NCI-H524 (cell line): ENCODE measurements at places on chromosomes 4 and X.

DNA sequence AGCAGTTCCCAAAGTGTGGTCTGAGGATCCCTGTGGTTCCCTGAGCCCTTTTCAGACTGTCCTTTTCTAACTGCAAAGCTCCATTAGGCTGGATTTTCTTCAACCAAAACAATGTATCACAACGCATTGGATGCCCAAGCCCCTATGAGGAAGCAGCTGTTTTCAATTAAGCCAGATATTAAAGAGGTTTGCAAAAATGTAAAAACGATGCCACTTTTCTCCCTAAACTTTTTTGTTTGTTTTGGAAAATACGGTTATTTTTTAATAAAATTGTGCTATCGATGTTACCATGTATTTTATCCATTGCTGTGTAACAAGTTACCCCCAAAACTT is 170.4 kb upstream of the BCOR start:
- DNase-seq: no peak

- DNase-seq: no peak
Measured at GRCh38 chr4:16691450-16691849, 207.0 kb downstream of the LDB2 start.

DNA sequence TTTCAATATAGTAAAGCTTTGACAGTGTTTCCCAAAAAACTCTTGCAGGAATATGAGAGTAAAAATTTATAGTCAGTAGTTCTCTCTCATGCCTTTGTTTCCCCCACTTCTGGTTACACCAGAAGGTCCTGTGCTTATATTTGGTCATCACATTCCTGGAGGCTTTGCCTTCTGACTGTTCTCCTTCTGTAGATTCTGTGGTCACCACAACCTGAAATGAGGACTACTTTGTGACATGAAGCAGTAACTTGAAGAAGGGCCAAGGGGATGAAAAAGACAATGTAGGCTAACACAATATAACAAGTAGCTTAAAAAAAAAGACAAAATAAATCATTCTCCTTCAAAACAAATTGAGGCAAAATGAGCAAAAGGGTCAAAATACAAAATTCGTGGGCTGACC is 366.2 kb upstream of the NR3C2 start:
- no peak for DNase-seq

- no peak for DNase-seq
Measured at GRCh38 chr4:53844133-53844532, 220.3 kb downstream of the CHIC2 start.

DNA sequence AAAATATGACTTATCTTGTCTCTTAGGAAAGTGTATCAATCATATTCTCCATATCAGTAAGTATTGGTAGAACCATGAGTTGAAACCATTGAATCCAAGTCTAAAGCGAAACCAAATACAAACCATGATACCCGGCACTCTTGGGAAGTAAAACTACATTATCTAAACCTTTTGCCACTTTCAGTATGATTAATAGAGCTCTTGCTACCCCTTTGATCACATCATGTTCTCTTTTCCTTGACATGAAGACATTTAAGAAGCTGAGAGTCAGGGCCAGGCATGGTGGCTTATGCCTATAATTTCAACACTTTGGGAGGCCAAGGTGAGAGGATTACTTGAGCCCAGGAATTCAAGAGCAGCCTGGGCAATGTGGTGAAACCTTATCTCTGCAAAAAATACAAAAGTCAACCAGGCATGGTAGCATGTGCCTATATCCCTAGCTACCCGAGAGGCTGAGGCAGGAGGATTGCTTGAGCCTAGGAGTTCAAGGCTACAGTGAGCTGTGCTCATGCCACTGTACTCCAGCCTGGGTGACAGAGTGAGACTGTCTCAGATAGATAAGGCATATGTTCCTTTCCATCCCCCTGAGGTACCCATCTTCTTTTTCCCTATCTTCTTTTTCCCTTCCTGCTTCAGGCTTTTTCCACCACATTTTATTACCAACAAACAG is 45.4 kb downstream of the CEP135 start:
- no peak for DNase-seq

DNA sequence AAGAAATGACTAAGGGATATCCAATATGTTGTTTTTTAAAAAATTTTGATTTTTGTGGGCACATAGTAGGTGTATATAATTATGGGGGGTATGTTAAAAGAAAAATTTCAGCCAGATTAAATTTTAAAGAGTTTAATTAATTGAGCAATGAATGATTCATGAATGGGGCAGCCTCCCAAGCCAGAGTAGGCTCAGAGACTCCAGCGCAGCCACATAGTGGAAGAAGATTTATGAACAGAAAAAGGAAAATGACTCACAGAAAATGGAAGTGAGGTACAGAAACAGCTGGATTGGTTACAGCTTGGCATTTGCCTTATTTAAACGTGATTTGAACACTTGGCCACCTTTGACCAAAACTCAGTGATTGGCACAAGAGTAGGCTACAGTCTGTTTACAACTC is 91.7 kb downstream of the SPATA18 start:
- no peak for DNase-seq

DNA sequence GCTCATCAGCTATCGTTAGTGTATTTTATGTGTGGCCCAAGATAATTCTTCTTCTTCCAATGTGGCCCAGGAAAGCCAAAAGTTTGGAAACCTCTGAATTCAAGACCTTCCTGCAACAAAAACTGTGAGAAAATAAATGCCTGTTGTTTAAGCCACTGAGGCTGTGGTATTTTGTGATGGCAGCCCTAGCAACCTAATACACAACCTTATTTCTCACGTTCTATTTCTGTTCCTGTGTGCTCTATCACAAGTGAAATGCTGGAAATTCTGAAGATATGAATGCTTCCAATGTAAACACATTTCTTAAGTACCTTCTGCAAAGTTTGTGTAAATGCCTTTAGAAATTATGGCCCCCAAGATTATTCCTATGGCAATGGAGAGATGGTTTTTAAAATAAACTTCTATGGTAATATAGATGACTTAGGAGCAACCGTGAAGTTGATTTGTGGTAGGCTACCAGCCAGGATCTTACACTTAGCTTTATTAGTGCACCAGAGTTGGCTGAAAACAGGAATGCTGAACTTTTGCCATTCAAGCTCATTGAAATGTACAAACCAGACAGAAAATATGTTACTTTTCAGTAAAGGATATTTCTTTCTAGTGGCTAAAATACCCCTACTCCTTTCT is 148.0 kb downstream of the USP46 start:
- DNase-seq: no peak

- no peak for DNase-seq
Measured at GRCh38 chrX:97446298-97446882, 562.7 kb downstream of the RPA4 start.
